Skin of body (tissue), 3 donors: ENCODE measurements at places on chromosomes 5 and 9. TPM values are rescaled to one million over a fixed set of nuclear protein-coding genes. Genes with fewer than 3 reads are reported as not detected.

DNA sequence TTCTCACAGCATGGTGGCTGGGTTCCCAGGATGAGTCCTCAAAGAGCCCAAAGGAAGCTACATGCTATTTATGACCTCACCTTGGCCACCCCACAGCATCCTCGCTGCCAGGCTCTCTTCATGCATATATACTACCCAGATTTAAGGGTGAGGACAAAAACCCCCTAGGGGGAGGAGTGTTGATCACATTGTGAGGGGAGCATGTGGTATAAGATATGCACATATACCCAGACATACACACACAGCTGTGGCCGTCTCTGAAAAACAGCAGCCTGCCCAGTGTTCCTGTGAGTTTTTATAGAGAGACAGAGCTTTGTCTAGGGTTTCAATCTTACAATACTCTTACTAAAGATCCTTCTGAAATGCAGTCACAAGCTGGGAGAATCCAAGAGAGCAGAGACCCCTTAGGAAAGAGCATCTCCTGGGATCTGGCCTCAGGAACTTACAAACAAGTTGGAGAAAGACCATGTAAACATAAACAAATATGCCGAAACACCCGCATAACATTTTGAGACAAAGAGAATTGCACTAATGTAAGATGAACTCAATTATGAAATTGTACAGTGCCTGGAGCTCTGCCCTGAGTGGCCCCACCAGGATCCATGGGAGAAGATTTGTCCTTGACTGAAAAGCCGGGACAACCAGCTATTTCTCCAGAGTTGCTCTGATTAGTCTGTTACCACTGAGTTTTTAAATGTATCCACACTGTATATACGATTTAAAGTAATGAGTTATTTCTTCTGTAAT, 146.4 kb downstream of the GADD45G start:
- DNase-seq, result no peak

DNA sequence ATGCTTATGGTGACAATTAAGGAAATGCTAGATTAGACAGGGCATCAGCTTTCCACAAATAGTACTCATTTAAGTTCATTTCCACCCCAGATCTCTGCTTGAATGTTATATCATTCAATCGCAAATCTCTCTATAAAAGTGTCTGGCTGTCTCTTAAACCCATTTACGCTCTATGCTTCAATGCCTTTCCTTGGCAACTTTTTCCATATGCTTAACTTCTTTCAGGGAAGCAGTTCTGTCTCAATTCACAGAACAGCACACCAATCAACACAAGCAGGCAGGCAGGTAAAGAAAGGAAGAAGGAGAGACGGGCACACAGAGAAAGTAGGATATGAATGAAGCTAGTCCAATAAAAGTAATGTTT, 243.1 kb downstream of the DENND1A start:
- no peak for DNase-seq

- no peak for DNase-seq
Measured at GRCh38 chr5:127919006-127919796, 164.4 kb upstream of the SLC12A2 start.

DNA sequence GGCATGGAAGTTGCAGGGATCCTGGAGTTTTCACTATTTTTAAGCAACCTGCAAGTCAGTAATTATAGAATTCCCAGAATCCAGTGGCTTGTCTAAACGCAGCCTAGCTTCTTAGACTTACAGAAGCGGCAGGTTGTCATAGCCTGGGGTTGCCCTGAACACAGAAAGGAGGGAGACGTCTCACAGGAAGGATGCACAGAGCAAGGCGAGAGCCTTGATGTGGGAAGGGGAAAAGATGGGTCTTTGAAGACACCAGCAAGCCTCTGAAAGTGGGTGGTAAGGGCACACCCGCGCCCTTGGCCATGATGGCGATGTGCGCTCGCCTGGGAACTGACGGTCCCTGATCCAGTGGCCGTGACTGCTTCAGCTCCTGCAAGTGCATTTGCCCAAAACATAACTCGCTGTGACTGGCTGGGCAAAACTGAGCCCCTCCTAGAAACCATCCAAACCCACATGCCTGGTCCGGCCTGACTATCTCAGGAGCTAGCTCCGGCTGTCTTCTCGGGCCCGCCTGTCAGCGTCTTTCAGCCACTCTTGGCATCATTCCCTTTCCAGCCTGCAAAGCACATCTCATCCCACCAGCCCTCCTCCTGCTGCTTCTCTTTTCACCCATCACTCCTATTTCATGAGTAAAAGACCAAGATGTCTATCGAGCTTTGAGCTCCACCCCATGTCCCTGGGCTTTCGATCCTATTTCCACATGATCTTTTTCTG, 17.1 kb downstream of the FBP1 start:
- DNase-seq, result no peak

GRCh38 chr9:9341203-9341602, 1271.6 kb downstream of the PTPRD start:
- no peak for DNase-seq

The ATP6V1G1 gene
- 129 TPM for total RNA-seq
